CD4-positive, alpha-beta T cell treated with Interleukin-15 for 1 hour (primary cell): ENCODE measurements at places on chromosomes 3 and 15.

- DNase-seq: peak; percentile 97
Measured at GRCh38 chr15:82540055-82540983, at the start of gene RPS17. TSS of gene RPS17 (minus strand) at chr15:82540457. CDS start at chr15:82540428, 29 bp downstream.

GRCh38 chr15:90552162-90552928 lies 22.6 kb downstream of the CRTC3 start:
- DNase-seq: no peak

GRCh38 chr3:193589616-193590015 lies 3.4 kb upstream of the OPA1 start:
- no peak for DNase-seq

GRCh38 chr3:150140614-150141321 lies 170.1 kb upstream of the PFN2 start:
- no peak for DNase-seq

DNA sequence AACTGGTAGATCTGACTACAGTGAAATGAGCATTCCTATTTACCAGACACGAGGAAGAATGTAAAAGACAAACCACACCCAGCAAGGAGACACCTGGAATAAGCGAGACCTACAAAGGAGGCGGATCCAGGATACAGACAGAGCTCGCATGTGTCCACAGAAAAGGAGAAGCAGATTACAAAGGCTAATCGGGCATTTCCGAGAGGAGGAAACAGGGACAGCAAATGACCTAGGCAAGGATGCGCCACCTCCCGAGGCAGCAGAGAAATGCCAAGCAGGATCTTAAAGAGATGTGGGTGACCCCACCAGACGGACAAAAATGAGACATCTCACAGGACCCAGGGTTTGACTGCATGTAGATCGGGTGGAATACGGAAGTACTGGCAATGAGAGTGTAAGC lies 63.2 kb upstream of the IQSEC1 start:
- no peak for DNase-seq

GRCh38 chr15:99961011-99961441 lies 227.8 kb upstream of the LYSMD4 start:
- no peak for DNase-seq

DNA sequence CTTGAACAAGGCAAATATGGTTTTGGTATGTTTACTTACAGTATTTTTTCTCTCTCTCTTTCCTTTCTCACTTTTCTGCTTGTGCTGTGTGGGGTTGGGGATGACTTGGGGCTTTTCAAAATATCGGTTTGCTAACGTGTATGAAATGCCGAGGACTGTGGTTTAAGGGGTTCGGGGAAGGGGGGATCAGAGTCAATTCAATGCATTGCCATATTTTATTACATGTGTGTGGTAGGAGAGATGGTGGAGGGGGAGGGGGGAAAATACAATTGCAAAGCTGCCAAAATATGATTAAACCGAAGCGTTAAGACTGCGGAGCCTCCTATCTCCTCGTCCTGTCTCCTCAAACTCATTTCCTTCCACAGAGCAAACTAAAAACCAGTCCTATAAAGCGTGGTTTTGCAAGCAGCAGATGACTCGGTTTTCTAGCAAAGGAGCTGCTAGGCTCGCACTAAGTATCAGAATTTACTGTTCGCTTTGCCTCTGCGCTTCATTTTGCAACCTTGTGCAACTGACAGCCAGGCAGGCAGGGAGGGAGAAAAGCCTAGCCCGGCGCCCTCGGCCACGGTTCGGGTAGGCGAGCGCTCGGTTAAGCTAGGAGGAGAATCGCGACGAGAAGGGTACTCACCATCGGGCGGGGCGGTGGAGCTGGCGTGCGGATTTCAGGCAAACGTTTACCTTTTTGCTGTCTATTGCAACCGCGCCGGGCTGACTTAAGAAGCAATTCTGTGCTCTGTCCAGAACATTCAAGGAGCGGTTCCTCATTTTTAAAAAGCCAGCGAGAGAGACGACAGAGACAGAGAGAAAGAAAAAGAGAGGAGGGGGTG lies 4.0 kb upstream of the NR2F2 start:
- DNase-seq: no peak

GRCh38 chr3:107633327-107634098 lies 110.8 kb downstream of the BBX start:
- DNase-seq: no peak

- DNase-seq: no peak
Measured at GRCh38 chr15:37586011-37586583, 348.3 kb upstream of the TMCO5A start.

- peak; percentile 22 for DNase-seq
Measured at GRCh38 chr15:83955806-83956265, 279.7 kb upstream of the GOLGA6L4 start.

DNA sequence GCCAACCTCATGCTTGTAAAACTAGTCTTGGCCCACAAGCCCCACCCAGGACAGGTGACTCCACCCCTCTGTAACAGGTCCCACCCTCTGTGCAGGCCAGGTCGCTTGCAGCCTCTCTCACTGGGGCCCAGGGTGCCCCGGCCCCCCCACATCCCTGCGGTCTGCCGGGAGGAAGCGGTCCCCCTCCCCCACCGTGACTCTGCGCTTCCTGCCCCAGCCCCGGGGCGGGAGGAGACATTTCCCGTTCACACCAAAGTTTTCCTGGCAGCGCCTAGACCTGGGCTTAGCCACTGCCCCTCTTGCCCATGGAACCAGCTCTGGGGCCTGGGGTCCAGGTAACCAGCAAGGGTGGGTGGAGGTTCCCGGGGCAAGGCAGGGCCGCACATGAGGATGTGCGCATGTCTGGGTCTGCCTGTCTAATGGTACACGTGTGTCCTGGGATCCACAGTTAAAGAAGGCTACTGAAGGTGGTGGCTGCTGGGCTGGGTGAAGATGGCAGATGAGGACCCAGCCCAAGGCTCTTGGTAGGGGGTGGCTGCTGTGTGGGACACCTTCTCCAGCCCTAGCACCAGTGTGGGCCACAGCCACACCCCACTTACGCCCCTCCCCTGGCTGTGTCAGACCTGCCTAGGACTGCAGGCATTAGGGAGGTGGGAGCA lies 8.4 kb downstream of the NBEAL2 start:
- peak; percentile 90 for DNase-seq

- DNase-seq: no peak
Measured at GRCh38 chr3:19488939-19489338, 340.6 kb downstream of the KCNH8 start.

GRCh38 chr3:123063034-123063433 lies 3.8 kb upstream of the PDIA5 start:
- DNase-seq: no peak

DNA sequence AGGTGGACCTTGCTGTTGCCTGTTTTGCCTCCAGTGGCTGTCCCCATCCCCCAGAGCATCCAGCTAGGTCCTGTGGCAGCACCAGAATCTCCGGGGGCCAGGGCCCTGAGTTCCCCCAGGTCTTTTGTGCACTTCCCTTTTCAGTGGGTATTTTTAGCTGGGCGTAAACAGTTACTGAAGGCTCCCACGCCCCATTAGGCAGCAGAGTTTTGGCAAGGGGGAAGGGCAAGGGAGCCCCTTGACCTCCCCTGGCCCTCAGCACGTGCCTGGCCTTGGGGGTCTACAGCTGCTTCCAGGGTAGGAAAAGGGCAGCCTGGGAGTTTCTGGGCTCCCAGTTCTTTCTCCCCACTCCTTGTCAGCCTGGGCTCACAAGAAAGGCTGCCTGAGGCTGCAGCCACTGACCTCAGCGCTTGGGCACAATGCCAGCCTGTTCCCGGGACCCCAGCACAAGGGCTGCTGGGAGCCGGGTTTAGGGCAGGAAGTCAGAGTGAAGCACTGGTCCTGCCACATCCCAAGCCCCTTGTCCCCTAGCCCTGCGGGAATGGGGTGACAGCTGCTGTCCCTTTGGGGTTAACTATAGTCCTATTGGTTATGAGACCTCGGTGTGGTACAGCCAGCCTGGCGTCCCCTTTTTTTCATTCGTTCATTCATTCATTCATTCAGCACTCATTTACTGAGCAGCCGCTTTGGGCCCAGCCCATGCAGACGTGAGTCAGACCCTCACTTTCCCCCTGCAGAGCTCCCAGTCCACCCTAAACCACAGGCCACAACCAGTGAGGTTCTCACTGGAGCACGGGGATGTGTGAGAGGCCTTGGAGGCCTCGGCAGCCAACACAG lies 8.4 kb downstream of the CSK start:
- DNase-seq: peak; percentile 64

GRCh38 chr15:72161361-72162132 lies 36.0 kb downstream of the GRAMD2A start:
- DNase-seq: no peak

- DNase-seq: peak; percentile 51
Measured at GRCh38 chr3:128591738-128592426, 58.7 kb downstream of the RPN1 start.

DNA sequence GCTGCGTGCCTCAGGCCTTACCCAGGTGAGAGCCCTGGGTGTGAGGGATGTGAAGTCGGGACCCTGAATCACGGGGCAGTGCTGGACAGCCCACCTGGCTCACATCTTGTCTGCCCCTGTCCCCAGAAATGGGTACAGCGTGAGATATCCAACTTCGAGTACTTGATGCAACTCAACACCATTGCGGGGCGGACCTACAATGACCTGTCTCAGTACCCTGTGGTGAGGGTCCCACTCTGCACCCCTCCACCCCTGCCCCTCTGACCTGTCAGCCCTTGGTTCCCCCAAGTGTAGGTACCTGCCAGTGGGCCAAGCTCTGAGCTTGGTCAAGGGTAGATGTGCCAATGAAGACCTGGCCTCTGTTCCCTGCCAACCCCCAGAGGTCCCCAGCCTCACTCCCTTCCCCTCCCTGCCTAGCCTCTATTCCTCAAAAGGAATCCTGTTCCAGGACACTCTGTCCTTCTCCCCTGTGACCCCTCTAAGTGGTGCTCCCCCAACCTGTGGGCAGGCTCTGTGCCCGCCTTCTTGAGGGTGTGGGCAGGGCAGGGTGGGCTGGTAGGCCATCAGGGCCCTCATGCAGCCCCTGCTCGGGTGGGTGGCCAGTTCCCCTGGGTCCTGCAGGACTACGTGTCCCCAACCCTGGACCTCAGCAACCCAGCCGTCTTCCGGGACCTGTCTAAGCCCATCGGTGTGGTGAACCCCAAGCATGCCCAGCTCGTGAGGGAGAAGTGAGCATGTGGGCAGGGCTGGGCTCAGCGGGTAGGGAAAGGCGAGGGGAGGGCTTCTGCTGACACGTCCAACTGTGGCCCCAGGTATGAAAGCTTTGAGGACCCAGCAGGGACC lies 25.1 kb downstream of the NBEAL2 start:
- no peak for DNase-seq

GRCh38 chr3:41073190-41073589 lies 126.1 kb upstream of the CTNNB1 start:
- no peak for DNase-seq

DNA sequence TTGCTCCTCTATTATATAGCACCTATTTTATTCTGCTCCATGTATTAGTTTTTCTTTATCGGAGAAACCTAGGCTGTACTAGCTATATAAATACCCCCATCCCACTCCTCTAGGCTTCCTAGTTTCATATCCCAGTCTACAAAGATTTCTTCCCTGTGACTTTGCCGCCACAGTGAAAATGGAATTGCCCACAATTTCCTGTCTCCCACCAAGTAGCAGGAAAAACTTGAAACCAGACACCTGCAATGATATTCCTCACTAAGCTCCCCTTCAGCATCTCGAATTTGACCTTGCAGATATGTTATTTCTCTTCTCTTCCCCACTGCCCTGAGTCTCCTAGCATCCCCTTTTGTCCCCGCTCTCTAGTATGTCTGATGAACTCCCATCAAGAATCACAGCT lies 685.8 kb upstream of the CCDC54 start:
- no peak for DNase-seq

- DNase-seq: no peak
Measured at GRCh38 chr15:95405447-95405846, 925.1 kb upstream of the NR2F2 start.
